ENCODE measurements at places on chromosomes 1 and 21. TPM values are rescaled to one million over a fixed set of nuclear protein-coding genes. Genes with fewer than 3 reads are reported as not detected.

DNA sequence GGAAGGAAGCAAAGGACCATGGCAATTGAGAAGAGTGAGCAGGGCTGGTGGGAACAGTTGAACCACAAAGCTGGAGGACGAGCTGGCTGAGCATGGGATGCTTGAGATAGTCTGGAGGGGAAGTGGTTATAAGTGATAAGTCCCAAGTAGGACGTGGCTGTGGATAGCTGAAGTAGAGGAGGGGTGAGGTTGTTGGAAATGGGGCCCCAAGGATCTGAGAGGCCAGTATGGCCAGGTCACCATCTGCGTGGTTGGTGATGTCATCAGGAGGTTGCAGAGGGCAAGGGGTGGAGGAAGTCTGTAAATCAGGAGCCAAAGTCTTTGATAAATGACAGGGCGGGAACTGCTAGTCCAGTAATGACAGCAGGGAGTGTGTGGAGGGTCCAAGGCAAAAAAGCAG lies 11.0 kb upstream of the REN start:
- DNase-seq = no peak

GRCh38 chr1:202919615-202920014 lies 7.4 kb downstream of the KLHL12 start:
- no peak for DNase-seq

Gene SPATA46
- not detected for total RNA-seq

DNA sequence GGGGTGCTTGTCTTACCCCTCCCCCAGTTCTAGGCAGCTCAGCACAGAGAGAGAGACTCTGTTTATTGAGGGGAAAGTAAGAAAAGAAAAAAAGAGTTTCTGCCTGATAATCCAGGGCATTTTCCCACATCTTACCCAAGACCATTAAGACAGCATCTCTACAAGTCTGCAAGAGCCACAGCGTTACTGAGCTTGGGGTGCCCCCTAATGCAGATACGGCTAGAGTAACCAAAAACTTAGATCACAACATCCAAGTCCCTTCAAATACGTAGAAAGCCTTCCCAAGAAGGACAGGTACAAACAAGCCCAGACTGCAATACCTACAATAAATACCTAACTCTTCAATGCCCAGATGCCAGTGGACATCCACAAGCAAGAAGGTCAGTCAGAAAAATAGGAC lies 6.2 kb upstream of the TEX50 start:
- no peak for DNase-seq

- DNase-seq = no peak
Measured at GRCh38 chr1:233375653-233376052, 48.1 kb downstream of the MAP3K21 start.

Gene SLAMF7
- total RNA-seq = not detected

Gene SUSD4
- 0.07 TPM for total RNA-seq

DNA sequence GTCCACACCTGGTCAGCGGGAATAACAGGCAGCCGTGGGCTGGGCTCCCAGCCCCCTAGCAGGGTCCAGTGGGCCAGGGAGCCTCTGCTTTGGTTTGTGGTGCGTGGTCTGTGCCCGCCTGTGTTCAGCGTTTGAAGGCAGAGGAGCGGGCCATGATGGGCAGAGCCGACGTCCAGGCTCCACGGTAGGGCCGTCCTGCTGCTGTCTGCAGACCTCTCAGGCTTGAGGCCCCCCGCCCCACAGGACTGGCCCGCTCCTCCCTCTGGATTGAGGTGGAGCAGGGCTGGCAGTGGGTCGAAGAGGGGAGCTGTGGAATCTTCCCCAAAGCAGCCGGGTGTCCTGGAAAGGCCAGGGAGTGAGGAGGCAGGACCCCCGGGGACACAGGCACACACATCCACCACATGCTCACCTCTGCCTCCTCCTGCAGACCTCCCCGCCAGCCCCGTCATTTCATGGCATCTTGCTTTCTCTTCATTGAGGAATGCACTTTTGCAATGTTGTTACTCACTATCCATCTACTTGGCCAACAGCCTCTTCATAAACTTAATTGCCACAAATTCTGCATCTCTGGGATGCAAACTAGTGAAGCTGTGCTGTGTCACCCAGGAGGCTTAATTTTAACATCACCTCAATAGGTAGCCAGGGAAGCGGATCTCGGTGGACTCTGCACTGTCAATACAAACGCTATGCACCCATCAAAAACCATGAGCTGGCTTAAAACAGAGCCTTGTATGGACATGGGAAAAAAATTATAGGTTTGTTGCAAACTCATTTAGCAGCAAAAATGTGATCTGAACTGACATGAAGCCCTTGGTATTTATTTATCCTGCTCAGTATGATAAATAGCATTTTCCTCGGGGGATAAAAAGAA lies 85.9 kb downstream of the PDE9A start:
- DNase-seq = peak; percentile 46

- DNase-seq = no peak
Measured at GRCh38 chr21:26117324-26117971, 53.1 kb downstream of the APP start.

Gene AGBL4
- 2.5 TPM for total RNA-seq
